Posterior cingulate gyrus (tissue), 11 donors: ENCODE measurements at places on chromosomes 1 and 21.

- DNase-seq, result no peak
These were observed 193.5 kb downstream of the PAPPA2 start for GRCh38 chr1:176656257-176656995.

- DNase-seq, result no peak
These were observed 126.2 kb downstream of the NRDC start for GRCh38 chr1:51752073-51752948.

GRCh38 chr1:231122143-231122542 lies 39.7 kb upstream of the TRIM67 start:
- DNase-seq, result no peak

- DNase-seq, result no peak
These were observed 272.1 kb upstream of the DUSP10 start for GRCh38 chr1:222014001-222014400.

DNA sequence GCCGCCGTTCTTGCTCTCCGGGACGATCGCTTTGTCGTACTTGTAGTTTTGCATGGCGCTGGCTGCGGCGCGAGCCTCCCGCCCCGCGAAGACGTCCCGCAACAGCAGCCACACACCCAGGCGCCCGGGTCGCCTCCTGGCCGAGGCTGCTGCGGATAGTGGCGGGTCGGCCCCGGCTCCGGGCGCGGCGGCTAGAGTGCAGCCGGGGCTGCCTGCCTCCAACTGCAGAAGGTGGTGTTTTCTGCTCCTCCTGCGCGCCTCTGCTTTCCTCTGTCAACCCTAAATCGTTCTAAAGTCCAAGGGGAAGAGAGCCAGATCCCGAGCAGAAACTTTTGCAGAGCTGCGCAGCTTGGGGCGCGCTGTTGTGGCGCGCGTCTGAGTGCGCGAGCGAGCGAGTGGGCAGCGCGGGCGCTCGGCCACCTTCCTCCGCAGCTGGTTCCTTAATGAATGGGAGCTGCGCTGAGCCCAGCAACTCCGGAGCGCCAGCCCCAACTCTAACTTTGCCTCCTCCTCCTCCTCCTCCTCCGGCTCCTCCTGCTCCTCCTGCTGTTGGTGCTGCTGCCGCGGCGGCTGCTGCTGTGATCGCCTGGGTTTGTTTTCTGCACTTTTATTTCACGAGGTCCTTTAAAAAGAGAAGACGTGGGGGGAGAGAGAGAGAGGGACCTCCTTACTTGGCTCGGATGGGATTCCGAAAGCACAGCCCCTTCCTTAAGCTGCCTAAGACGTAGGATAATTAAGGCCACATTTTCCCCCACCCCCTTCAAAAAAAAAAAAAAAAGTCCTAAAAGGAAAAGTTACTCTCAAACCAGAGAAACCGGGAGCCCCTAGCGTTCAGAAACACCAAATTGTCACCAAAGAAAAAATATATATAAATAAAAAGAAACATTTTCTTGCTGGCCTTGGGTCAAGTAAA lies at the start of gene PLPP3:
Gene PLPP3 (minus strand): TSS at position 601 of the 913 bp plus-strand sequence. CDS start 547 bp downstream, at position 54.
- DNase-seq, result peak; percentile 80

DNA sequence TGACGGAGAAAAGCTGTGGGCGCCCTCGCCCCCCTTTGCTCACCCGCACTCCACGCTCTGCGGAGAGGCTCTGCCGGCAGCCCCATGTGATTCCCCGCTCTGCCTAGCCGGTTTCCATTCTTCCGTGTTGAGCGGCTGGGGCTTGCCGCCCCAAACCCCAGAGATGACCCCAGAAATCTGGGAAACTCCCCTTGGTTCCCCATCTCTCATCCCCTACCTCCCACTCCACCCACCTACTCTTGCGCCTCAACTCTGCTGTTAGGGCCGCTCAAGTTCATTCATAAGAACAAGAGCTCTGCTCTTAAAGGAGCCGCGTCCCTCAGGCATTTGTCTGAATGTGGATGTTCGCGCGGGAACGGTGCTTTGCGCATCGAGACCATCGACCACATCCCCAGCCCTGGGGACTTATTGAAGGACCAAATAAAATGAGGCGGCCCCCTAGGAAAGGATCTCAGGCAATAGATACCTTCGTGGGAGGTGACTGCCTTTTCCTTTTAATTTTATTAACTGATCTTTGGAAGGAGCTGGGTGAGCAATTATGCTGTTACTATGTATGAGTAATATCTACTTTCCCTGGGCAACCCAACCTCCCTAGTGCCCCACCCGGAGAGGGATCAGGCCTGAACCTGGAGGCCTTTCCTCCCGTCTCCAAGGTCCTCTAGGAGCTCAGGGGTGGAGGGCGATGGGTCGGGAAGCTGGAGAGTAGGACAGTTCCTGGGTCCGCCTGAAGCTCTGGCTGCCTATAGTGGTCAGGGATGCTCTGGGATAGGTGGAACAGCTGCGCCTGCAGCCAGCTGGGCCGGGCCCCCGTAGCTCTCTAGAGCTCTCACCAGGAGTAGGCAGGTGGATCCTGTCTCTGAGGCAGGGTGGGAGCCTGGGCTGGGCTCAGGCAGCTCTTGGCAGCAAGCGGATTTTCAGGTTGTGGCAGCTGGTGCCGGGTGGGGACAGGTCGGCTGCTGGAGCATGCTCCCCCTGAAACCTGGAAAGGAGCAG lies 898 bp downstream of the MFSD2A start:
- no peak for DNase-seq

GRCh38 chr21:41254090-41254700 lies 62.4 kb upstream of the FAM3B start:
- DNase-seq, result no peak

DNA sequence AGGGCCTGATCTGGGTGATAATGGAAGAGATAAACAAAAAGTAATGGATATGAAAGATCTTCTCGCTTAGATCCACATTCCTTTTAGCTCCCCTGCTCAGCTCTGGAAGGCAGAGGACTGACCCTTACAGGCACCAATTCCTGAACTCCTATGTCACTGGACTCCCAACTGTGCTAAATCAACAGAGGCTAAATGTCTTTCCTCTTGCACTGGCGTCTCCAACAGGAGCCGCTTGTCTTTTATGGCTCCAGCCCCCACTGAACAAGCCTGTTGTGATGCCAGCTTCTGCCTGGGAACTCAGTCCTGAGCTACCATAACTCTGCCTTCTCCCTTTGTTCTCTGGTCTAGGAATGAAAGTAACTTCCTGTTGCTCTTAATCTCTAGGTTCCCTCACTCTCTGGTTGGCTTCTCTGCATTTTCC lies 142.1 kb upstream of the COL11A1 start:
- DNase-seq, result no peak

GRCh38 chr1:198556971-198557370 lies 16.5 kb upstream of the ATP6V1G3 start:
- no peak for DNase-seq

- no peak for DNase-seq
These were observed 182.1 kb upstream of the ADAMTS5 start for GRCh38 chr21:27149034-27149433.

DNA sequence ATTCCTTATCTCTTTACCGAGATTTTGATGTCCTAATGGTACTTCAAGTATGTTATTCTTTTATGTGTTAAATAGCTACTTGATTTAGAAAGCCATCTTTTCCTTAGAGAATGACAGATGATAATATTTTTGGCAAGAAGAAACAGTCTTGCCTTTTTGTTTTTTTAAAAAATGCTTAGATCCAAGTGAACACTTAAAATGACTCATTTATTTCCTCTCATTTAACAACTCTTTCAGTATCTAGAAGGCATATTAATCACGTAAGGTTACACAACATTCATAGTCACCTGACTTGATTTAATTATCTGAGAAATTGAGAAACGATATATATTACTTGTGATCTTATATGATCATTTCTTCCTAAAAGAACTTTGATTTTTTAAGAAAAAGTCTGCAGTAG lies 52.4 kb downstream of the SUCO start:
- DNase-seq, result no peak

GRCh38 chr21:39014747-39015146 lies 168.5 kb downstream of the PSMG1 start:
- no peak for DNase-seq

DNA sequence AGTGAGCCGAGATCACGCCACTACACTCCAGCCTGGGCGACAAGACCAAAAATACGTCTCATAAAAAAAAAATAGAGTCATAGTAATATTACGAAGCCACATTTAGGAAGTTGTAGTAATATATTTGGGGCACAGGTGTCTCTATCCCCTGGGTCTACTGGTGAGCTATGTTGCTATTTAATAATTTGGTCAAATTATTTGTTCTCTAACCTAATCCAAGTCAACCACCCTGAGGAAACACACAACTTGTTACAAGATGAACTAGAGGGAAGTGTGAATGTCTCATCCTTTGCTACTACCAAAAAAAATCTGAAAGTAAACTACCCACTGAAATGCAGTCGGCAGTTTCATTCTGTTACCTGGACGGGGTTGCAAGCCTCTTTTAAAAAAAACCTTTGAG lies 35.3 kb downstream of the RGS8 start:
- DNase-seq, result no peak

GRCh38 chr1:247443641-247444040 lies 14.3 kb downstream of the OR2B11 start:
- DNase-seq, result no peak

GRCh38 chr1:107795441-107795840 lies 169.5 kb downstream of the VAV3 start:
- no peak for DNase-seq

DNA sequence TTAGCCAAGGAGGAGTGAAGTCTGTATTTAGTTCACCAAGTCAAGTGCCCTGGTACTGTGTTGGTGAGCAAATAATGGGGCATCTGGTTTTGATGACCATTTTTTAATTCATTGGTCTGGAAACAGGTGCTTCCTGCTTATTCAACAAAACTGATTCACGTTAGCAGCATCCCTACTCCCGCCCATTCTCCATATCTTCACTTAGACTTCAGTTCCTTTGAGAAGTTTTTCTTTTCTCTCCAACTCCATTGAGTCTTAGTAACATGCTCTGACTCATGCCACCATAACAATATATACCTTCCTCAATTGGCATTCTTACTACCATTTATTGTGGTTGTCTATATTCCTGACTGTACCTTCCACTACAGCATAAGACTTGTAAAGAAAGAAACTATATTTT lies 468.9 kb downstream of the DPYD start:
- no peak for DNase-seq

DNA sequence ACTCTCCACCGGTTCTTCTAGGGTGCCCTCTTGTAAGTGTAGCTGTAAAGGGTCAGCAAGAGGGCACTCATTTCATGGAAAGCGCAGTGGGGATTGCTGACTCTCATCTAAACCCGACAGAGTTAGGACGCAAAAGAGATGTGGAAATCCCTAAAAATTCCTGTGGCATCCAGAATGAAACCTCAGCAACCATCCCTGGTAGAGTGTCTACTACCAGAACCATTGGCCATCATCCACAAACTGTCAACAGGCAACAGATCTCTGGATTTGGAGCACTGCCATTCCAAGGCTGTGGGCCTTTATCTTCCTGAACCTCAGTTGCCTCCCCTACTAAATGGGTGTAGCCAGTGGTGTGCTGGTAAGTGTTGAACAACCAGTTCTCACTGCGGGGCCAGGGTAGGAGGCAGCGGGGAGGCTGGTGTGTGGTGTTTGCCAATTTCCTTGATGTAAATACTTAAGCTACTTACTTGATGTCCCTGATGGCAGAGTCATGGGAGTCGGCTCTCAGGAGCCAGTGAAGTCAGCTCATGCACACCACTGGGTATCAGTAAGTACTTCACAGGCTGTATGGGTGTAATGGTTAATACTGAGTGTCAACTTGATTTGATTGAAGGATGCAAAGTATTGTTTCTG lies 195.8 kb downstream of the KAZN start:
- DNase-seq, result no peak

DNA sequence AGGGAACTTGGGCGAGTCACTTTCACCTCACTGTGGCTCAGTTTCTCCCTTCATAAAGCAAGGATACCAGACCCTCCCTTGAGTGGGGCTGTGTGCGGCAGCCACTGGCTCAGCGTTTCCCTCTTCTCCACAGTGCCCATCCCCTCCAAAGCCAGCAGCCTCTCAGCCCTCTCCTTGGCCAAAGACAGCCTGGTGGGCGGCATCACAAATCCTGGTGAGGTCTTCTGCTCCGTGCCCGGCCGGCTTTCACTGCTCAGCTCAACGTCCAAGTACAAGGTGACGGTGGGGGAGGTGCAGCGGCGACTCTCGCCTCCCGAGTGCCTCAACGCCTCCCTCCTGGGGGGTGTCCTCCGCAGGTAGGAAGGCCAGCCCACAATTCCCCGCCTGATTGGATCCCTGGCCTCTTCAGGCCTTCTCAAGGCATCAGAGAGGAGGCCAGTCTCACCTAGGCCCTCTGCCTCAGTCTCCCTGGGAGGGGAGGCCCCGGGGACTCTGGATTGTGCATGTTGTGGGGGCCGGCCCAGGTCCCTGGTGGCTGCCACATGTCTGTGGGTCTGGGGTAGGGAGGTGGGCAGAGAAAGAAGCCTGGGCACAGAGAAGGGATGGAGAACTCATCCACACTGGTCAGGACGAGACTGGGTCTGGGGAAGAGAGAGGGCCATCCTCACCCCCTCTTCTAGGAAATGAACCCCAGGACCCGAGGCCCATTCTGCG lies 15.2 kb downstream of the TFAP2E start:
- peak; percentile 64 for DNase-seq

DNA sequence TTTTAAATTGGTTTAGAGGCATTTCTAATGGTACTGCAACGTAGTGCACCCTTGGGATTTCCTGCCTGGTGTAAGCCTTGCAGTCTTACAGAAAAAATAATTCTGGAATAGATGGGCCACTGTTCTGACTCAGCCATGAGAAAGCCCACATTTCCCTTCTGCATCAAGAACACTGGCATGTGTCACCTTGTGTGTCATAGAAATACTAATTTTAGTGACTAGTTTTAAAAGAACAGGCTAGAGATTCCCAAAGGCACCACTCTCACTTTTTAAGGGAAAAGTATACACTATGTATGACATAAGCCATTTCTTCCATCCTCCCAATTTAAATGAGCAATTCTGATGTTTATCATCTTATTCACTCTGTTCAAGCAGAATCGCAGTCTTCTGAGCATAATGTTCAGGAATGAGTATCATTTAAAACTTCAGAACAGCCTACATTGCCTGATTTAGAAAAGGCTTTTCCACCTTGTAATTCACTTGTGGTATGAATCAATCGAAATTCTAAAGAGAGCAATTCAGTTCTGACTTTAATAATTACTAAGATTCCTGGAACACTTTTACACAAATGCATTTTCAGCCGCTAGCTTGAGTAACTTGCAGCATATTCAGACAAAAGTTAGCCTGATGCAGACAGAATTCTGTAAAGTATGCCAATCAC lies 18.8 kb downstream of the RGS13 start:
- no peak for DNase-seq

DNA sequence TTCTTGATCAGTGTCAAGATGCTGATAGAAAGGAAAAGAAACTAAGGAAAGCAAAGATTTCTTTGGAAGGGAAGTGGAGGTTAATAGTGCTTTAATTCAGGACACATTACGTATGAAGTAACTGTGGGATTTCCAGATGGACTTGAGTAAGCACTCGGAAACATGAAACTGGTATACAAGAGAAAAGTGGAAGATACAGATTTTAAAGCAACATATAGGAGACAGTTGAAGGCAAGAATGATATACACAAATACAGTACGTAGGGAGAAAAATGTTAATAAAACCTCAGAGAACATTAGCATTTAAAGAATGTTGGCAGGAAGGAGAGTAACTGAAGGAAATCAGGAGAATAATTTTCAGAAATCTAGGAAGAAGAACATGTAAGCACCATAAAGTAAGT lies 730.9 kb upstream of the ADGRL2 start:
- no peak for DNase-seq
